CD4-positive, alpha-beta T cell treated with Interleukin-17A for 1 hour (primary cell): ENCODE measurements at places on chromosomes 7 and 10.

DNA sequence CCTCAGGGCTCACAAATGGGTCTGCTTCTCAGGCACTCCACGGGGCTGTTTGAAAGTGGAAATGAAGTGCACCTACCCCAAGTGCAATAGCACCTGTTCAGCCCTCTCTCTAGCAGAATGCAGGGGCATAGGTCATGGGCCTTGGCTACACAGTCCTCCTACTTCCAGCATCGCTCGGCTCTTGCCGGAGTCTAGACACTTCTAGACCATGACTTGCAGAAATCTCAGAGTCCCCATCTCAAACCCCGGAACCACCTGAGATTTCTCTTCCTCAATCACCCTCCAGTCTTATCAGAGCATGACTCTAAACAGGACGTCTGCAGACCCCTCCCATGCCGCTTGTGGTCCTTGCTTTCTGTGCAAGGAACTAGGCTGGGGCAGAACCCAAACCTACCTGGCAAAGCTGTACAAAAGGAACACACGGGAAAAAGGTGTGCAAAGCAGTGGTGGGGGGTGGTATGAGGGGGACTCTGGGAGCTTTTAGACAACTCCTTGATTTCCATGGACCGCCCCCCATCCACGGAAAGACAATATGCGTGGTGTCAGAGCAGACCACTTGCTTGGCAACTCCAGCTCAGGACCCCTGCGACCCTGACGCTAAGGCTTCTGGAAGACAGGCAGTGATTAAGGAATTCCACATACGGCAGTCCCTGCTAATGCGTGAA, 13.8 kb downstream of the TMEM273 start:
- no peak for DNase-seq

GRCh38 chr7:155380976-155381851, 76.7 kb upstream of the EN2 start:
- no peak for DNase-seq

GRCh38 chr10:92790440-92790839, 57.9 kb upstream of the EXOC6 start:
- no peak for DNase-seq

GRCh38 chr10:109166935-109167334, 756.4 kb downstream of the XPNPEP1 start:
- no peak for DNase-seq

GRCh38 chr10:12757351-12757750, 244.2 kb downstream of the CCDC3 start:
- no peak for DNase-seq

DNA sequence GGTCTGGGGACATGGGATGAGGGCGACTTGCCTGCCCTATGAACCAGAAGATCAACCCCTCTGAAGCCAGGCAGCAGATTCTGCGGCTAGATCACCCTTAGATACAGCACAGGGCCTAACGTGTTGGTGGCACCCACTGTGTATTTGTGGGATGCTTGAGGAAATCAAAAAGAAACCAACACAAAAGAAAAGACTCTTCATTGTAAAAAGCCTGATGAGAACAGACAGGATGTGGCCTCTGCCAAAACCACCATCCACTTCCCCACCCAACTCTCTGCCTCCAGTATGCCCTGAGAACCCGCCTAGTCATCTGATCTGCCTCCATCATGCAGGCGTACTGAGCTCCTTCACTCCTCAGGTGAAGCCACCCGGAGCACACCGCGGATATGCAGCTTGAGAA, 97.2 kb upstream of the INSYN2A start:
- DNase-seq, result peak; percentile 50
